ENCODE measurements at places on chromosomes 1 and 21. TPM values are rescaled to one million over a fixed set of nuclear protein-coding genes. Genes with fewer than 3 reads are reported as not detected.

ATAD3A gene
- total RNA-seq: 12.8 TPM

PRUNE1 gene
- total RNA-seq: 26.1 TPM

HP1BP3 gene
- total RNA-seq: 462 TPM

IL23R gene
- total RNA-seq: not detected

CLCA1 gene
- not detected for total RNA-seq

WLS gene
- total RNA-seq: 106 TPM

KIAA0040 gene
- total RNA-seq: 6.8 TPM

PLPP3 gene
- 132 TPM for total RNA-seq

FYB2 gene
- total RNA-seq: 11.4 TPM

LPAR3 gene
- 5.1 TPM for total RNA-seq

PRKAA2 gene
- total RNA-seq: 32.7 TPM

PDC gene
- 285 TPM for total RNA-seq

PDPN gene
- 14.1 TPM for total RNA-seq

ATP5PO gene
- total RNA-seq: 160 TPM

TMPRSS15 gene
- total RNA-seq: not detected

HSPA6 gene
- total RNA-seq: 105 TPM

KCNJ9 gene
- 4.1 TPM for total RNA-seq

TMEM234 gene
- 18.8 TPM for total RNA-seq

S100A5 gene
- not detected for total RNA-seq

CD52 gene
- total RNA-seq: not detected

FCRLB gene
- 0.88 TPM for total RNA-seq

FCRL5 gene
- not detected for total RNA-seq

Data from camera-type eye (tissue), 1 donor.